Amniotic stem cell (primary cell): ENCODE measurements at places on chromosomes 13 and 19.
A peak's percentile ranks its signal among the peaks of the same experiment; 100 is the strongest.

GRCh38 chr13:41673640-41674039, 216.3 kb downstream of the RGCC start:
- DNase-seq, result no peak

- DNase-seq, result no peak
Measured at GRCh38 chr19:40719414-40719894, 2.5 kb downstream of the ITPKC start.

DNA sequence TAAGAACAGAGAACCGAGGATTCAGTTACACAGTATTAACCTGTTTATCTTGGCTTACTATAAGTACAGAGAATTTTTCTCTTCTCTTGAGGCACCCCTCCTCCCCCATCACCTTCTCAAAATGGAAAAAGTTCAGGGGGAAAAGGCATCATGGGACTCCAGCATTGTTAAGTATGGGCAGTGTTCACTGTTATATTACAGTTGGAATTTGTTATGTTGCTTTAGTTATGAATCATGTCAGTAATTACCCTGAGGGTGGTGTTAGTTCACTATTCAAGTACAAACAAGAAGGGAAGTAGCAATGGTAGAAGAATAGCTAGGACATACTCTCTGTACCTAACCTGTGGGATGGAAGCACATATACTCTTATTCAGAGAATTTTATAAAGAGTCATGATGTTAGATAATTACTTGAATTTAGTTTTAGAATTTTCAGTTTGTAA, 12.0 kb downstream of the LPAR6 start:
- DNase-seq, result peak; percentile 74

DNA sequence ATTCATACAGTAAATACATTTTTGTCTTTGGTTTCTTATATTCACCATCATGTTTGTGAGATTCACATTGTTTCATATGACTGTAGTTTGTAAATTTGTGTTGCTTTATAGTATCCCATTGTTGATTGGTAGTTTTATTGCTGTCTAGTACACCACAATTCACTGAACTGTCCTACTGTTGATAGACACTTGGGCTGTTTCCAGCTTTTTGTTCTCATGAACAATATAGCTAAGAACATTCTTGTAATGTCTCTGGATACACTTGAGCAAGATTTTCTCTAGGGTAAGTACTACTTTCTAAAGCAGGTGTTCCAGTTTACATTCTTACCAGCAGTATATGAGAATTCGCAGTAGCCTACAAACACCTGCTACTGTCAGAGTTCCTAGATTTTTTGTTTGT, 37.8 kb downstream of the SKA3 start:
- no peak for DNase-seq

DNA sequence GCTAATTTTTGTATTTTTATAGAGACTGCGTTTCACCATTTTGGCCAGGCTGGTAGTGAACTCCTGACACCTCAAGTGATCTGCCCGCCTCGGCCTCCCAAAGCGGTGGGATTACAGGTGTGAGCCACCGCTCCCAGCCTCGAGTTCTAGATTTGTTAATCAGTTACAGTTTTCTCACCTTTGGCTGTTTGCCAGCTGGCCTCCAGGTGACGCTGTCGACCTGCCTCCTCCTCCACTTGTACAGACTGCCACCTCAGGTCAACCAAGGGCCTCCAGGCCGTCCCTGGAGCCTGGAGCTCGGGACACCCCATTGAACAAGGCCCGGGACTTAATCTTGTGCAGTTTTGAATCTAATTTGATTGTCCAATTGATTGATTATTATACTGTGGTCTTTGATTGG, 45.5 kb downstream of the IER2 start:
- no peak for DNase-seq
